ENCODE measurements at places on chromosomes 12 and 14.

DNA sequence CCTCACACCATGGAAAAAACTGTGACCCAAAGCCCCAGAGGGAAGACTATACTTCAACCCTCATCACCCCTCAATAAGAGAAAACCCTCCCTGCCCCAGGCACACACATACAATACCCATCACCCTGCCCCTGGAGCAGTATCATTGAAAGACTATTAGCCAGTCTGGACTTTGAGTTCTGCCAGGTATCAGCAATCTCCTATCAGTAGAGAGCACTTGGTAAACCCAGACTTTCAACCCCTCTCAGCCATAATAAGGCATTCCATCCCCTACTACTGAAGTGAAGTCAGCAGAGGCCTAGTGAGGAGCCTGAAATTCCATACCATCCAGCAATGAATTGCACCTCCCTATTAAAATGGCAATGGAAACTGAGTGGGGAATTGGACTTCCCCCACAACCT lies 16.4 kb upstream of the PRKD1 start:
- no peak for DNase-seq

DNA sequence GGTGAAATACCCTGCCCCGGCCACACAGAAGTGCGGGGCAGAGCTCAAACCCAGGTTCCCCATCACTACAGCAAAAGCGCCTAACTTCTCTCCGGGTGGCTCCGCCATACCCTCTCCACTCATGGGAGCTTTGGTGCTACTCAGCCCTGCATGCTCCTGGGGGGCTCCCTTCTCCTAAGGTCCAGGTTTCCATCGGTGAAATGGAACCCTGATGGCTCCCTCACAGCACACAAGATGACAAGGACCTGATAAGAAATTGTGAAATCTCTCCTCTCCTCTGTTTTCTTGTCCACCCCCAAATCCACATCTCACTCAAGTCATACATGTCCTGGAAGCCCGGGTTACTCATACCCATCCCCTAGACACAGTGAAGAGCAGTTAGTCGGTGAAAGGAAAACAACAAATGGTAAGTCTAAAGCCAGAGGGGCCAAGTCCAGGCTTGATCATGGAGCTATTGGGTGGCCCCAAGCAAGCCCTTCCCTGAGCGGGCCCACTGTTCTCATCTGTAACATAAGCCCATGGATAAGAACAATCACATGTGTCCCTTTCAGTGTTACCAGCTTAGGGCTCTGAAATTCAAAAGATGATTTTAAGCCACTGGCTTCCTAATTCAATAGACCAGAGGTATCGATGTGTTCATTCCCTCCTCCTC lies 317.5 kb downstream of the BCL11B start:
- DNase-seq = no peak

DNA sequence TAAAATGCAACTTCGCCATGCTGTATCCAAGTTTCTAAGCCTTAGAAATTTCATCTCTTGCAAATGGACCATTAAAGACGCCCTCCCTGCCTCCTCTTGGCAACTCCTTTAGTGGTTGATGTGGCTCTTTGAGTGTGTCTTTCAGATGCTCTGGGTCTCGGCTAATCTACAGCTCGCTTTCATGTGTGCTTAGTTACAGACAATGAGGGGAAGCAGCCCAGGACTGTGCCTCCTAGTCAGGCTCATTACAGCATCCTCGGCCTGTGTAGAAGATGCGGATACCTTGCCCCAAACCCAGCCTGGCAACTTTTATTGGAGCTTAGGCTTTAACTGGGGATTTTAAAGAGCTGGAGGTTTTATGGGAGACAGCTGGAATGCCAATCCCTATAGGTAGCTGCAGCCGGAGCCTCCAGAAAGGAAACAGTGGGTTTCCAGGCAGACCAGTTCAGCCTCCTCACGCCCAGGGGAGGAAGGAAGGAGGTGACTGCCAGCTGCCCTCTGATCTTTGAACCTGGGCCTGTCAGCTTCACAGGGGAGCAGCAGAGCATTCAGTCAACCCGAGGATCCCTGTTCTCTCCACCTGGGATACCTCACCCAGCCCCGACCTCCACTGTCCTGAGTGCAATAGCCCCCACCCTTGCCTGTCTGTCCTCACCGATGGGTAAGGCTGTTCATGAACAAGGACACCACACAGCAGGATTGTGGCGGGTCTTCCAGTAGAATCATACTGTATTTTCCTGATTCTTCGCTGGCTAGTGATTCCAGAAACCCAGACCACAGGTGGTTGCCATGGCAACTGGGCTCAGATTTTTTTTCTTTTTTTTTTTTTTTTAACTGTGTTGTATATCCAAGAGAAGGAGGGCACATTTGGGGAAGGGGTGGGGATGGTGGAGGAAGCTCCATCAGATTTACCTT lies 638.5 kb downstream of the MED13L start:
- DNase-seq = no peak

DNA sequence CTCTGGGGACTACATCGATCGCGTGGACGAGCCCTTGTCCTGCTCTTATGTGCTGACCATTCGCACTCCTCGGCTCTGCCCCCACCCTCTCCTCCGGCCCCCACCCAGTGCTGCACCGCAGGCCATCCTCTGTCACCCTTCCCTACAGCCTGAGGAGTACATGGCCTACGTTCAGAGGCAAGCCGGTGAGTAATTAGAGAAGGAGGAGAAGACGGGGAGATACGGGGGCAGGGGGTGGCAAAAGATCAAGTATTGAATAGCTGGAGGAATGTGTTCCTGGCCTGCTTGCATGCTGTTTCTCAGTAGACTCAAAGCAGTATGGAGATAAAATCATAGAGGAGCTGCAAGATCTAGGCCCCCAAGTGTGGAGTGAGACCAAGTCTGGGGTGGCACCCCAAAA lies 21.9 kb downstream of the OS9 start:
- no peak for DNase-seq

GRCh38 chr14:101654051-101654450 lies 92.8 kb downstream of the DIO3 start:
- no peak for DNase-seq

GRCh38 chr12:94143438-94143837 lies 4.9 kb upstream of the PLXNC1 start:
- DNase-seq = no peak

GRCh38 chr12:100793182-100793581 lies 1.4 kb upstream of the ANO4 start:
- DNase-seq = no peak

GRCh38 chr12:43147878-43148277 lies 404.1 kb downstream of the ADAMTS20 start:
- no peak for DNase-seq

DNA sequence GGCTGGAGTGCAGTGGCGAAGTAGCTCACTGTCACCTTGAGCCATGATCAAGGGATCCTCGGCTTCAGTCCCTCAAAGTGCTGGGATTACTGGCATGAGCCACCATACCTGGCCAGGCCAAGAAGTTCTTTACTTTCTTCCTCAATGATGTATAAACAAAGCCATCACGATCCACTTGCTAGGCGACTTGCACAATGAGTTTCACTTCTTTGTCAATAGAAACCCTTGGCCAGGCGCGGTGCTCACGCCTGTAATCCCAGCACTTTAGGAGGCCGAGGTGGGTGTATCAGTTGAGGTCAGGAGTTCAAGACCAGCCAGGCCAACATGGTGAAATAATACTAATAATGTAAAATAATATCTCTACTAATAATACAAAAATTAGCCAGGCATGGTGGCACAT lies 14.4 kb upstream of the SPSB2 start:
- DNase-seq = no peak

DNA sequence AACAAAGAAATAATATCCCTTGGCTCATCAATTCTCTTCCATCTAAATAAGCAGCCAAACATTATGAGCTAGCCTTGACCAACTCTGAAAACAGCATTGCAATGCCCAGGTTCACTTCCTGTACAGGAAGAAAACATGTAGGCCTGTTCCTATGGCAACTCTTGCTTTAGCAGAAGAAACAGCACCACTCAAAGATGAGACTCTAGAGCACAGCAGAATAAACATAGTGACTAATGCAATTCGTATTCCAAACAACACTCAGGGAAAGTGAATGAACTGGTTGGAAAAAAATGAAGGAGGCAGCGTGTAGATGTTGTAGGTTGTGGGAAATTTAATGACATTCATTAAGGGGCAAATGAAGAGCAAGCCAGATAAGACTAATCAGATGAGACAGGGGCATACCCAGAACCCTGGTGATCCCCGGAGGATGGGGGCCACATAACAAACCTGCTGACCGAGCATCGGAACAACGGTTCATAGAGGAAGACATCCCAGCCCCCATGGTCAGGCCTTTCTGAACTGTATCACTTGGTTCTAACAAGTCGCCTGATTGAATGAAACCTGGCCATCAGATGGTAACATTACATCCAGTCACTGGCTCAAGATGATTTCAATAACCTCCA lies 9.0 kb downstream of the ARHGDIB start:
- peak; percentile 89 for DNase-seq

- DNase-seq = no peak
These were observed 55.8 kb downstream of the RAB35 start for GRCh38 chr12:120060717-120061116.

DNA sequence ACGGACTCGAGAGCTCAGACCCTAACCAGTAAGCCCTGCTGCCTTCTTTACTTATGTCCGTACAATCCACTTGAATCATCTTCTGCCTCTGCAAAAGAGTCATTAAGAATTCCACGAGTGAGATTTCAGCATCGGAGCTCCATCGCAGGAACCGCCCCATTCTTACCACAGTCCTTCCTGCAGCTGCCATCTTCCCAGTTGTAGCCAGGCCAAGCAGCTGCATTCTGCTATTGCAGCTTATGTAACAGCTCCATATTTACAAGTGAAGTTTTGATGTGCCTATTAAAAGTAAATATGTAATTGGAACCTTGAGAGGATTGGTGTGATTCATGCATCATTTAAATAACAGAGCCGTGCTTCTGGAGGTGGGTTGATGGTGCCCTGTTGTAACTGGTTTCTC lies 157.4 kb downstream of the KICS2 start:
- DNase-seq = no peak
